Endothelial cell (in vitro differentiated cells): ENCODE measurements at places on chromosomes 1 and 21.

DNA sequence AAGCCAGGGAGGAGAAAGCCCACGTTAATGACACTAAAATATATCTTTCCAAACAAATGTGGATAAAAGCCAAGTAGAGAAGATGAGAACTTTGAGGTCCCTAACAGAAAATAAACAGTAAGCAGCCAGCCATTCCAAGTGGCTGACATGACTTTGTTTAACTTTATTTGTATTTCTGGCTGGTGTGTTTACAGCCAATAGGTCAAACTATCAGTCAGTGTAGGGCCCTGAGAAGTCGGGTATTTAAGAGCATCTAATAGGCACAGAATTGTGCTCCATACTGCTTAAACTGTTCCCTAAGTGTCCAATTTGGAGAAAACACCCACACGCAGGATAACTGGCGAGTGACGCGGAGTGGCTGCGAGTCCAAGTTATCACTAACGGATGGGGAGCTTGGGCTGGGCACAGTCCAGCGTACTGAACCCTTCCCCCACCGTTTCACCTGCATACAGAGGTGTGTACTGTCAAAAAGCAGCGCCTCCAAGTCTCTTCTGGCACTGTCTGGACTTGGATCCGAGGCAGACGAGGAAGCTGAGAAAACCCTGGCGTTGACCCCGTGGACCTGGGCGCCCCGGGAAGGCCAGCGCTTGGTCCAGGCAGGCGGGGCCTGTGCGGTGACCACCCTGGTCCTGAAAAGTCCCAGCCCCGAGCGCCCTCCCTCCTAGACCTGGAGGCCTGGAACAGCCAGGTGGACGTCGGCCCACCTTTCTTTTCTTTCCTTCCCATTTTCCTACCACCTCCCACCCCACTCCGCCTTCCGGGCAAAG lies 662 bp upstream of the LGALS8 start:
- DNase-seq: no peak

DNA sequence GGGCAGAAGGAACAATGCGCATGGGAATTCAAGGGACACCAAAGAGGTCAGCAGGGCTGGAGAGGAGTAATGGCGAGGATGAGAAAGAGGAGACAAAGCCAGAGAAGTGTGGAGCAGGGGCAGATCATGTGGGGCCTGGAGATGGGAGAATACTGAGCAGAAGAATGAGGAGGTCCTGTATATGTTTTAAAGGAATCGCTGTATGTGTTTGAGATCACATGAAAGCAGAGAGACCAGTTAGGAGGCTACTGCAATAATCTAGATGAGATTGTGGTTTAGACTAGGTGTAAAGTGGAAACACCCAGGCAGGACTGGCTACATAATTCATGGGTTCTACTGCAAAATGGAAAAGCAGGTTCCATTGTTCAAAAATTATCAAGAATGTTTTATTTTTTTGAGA lies 33.3 kb upstream of the SLC30A10 start:
- DNase-seq: no peak

GRCh38 chr1:159826441-159827101 lies at the start of gene SLAMF8:
Gene SLAMF8 (plus strand): TSS chr1:159826873. CDS start chr1:159826899, 26 bp downstream.
- no peak for DNase-seq

DNA sequence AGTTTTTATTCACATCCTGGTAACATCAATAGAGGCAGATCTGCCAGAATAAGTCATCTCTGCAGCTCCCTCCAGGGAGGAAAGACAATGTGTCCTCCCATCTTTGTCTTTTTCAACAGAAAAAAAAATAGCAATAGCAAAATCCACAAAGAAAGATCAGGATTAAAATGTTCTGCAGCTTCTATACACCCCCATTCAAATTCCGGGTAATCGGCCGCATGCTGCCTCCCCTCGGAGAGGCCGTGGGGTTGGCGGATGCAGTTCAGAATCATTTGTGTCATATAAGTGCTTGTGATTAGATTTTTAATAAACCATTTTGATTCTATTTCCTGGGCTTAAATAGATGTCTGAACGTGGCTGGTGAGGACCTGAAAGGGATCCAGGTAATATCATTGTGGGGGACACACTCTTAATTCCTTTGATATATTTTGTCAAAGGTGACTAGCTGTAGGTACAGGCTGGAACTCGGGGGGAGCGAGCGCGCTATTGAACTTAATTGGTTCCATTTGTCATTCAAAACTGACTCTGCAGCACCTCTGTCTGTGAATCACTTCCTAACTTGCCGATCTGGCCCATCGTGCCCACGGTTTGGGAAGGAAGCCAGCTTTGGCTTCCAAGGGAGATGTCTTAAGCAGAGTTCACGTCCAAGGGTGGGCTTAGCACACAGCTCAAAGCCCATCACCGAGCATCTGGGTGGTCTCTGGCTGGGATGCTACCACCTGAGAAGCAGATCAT lies 85.6 kb upstream of the ARHGEF16 start:
- no peak for DNase-seq

- DNase-seq: no peak
Measured at GRCh38 chr1:180163041-180163440, 8.4 kb downstream of the QSOX1 start.

DNA sequence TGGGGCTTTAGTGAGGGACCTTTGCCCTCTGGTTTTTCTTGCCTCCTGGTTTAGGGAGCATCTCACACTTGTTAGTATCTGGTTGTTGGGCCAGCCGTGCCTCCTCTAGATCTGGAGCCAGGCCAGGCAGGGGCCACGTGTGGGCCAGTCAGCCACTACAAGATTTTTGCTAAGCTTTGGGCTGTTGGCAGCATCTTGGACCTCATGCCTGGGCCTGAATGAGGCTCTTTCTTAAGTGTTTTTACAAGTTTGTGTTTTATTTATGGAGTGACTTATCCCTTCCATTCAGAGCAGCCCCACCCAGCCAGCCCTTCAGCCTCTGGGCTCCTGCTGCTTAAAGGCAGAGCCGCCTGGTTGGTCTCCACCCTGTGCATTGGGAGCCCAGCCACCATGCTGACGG lies 1.6 kb upstream of the SH3BGRL3 start:
- no peak for DNase-seq

DNA sequence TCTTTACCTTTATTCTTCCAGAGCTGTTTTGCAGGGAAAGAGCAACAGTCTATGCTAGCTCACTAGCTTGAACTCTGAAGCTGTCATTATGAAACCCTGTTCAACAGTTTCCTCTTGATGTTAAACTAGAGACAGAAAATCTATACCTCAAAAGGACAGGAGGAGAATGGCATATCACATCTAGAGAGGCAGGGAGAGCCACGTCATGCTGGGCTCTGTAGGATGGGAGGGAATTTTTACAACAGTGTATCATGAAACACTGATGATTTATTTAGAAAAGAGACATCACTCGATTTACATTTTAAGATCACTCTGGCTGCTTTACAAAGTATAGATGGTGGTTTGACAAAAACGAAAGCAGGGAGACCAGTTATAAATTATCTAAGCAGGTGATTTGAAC lies 224.9 kb upstream of the COA6 start:
- no peak for DNase-seq

- DNase-seq: peak; percentile 47
Measured at GRCh38 chr1:108560874-108561459, 1.1 kb downstream of the EEIG2 start.

GRCh38 chr1:24635195-24635843 lies 7.8 kb upstream of the SRRM1 start:
- DNase-seq: no peak

DNA sequence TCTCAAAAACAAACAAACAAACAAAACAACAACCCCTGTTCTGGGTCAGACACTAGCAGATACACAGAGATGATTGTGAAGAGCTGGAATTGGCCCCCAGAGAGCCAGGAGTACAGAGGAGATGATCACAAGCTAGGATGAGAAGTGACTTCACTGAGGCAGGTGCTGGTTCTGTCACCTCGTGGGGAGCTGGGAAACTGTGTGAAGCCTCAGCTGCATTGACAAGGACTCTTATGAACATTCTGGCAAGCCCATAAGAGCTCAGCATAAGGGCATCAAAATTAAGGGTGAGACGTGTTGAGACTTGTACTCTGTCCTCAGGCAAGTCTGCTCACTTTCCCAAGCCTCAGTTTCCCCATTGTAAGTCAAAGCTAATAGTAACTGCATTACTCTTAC lies 14.7 kb upstream of the PTP4A2 start:
- no peak for DNase-seq

- DNase-seq: no peak
Measured at GRCh38 chr1:229563241-229563640, 4.7 kb upstream of the ABCB10 start.

DNA sequence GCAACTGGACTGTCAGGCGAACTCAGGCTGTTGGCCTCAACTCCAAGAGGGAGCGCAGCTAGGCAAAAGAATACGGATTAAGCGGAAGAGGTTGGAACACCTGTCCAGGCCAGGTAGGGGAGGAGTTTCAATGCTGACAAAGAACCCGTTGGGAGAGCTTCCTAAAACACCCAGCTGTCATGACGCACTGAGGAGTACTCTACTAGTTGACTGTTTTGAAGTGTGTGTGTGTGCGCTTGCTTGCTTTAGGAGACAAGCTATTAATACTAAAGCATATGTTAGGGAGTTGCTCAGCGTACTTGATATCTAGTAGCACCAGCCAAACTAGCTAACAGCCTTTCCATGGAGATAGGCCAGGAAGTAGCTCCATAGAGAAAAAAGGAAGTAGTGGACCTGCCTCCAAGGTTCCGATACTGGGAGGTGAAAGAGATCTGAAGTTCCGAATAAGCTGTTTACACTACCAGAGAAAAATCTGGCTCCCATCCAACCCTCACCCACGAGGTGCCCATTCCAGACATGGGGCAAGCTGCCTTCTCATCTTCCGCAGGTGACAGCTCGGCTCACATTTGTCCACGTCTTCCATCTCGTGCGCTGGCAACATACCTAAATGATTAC lies 974 bp upstream of the FNBP1L start:
- DNase-seq: no peak

GRCh38 chr1:162970021-162970420 lies 99.1 kb upstream of the RGS4 start:
- DNase-seq: no peak

GRCh38 chr1:156486421-156487344 lies 13.9 kb downstream of the MEF2D start:
- no peak for DNase-seq

DNA sequence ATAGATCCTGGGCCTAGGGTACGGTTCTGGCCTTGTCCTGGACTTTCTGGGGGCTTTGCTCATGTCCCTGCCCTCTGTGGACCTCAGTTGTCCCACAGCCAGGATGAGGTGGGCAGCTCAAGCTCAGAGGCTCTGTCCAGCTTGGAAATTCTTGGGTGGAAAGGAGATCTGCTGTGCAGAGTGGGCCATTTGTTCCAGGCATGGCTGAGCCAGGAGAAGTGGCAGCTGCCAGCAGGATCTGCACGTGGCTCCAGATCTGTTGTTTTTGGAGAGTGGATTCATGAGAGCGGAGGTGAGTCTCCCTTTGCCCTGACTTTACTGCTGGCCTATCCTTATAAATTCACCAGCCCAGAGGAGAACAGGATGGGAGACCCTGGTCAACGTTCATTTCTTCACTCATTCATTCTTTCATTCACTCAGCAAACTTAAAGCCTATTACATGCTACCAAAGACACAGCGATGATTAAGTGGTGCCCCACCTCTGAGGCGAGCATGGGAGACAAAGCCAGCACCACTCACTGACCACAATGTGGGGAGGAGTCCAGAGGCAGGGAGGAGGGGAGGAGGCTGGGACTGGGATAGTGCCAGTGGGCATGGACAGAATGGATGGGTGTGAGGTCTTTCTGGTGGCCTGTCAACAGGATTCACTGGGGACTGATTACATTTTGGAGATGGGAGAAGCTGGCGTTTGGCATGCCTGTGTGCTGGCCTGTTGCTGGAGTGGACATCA lies 205.1 kb downstream of the TRABD2B start:
- DNase-seq: no peak

- no peak for DNase-seq
Measured at GRCh38 chr21:40562242-40563002, 284.5 kb downstream of the DSCAM start.

GRCh38 chr1:86194491-86195034 lies 38.0 kb upstream of the COL24A1 start:
- no peak for DNase-seq

DNA sequence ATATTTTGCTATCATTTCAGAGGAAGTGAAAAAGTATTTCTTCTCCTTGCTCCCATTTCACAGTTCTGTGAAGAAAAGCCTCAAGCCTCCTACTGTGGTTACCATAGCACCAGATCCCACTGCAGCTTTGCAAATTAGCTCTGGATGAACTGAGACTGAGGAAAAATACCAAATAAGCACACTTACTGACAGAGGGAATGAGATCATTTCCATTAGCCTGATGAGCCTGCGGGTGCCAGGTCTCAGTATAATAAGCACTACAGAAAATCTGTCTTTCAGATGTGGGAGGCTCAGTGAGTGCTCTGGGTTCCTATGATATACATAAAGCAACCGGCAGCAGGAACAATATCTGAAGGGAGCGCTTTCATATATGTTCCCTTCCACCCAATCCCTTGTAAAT lies 21.4 kb downstream of the XKR8 start:
- no peak for DNase-seq

DNA sequence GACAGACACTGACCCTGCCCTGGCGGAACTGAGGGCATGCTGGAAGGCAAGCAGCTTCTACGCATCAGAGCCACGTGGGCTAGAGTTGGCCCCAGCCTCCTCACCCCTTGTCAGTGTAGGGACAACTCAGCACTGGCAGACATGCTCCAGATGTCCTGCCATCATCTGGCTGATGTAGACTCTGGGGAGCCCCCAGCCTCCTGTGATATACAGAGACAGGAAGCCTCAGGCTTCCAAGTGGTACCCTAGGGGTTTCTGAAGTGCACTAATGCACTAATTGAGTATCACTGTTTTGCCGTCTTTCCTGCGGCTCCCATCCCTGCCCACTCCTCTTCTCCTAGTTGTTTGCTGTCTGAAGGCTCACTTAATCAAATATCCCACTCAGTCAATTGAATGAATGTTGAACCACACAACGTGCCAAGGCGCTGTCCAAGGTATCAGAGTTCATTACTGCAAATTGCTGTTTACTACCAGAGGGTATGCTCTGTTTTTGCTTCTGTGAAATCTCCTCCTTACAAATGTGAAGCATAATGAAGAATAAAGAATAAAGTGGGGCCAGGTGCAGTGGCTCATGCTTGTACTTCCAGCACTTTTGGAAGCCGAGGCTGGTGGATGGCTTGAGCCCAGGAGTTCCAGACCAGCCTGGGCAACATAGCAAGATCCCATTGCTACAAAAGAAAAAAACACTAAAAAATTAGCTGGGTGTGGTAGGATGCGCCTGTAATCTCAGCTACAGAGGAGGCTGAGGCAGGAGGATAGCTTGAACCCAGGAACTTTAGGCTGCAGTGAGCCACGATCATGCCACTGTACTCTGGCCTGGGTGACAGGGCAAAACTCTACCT lies 76.4 kb upstream of the ZBTB18 start:
- DNase-seq: peak; percentile 24

GRCh38 chr1:242448910-242449645 lies 75.4 kb downstream of the PLD5 start:
- no peak for DNase-seq

GRCh38 chr1:20102875-20103274 lies 16.5 kb downstream of the PLA2G2D start:
- no peak for DNase-seq
